ENCODE measurements at places on chromosomes 16 and 17.
A peak's percentile ranks its signal among the peaks of the same experiment; 100 is the strongest.

DNA sequence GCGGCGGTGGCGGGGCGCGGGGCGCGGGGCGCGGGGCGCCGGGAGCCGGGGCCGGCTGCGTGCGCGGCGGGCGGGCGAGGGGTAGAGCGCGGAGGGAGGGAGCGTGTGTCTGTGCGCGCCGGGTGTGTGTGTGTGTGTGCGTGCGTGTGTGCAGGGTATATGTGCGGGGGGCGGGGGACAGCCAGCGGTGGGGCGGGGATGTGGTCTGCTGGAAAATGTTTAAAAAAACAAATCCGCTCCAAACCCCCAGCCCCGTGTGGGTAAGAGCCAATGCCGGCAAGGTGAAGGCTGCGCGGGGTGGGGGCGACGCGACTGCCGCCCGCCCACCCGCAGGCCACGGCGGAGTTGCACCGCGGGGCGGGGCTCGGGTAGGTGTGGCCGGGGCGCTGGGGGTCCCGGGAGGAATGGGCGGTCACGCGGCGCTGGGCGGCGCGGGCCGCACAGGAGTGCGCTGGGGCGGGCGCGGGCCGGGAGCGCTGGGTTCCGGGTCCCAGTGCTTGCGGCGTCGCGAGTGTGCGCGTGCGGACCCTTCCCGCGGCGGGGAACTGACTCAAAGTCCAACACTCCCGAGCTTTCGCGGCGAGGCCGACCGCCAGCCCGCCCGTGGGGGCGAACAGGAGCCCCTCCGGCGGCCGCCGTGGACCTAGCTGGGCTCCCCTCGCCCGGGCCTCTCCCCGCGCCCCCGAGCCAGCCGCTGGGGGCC is at the start of gene CYGB:
TSS of gene CYGB (minus strand) at position 132 of the 703 bp plus-strand sequence. CDS start 167 bp downstream, outside the sequence.
- no peak for DNase-seq

- DNase-seq, result no peak
These were observed 10.4 kb downstream of the PRSS54 start for GRCh38 chr16:58284469-58284868.

- DNase-seq, result peak; percentile 49
These were observed 24.1 kb downstream of the DNAJA2 start for GRCh38 chr16:46949241-46949892.

DNA sequence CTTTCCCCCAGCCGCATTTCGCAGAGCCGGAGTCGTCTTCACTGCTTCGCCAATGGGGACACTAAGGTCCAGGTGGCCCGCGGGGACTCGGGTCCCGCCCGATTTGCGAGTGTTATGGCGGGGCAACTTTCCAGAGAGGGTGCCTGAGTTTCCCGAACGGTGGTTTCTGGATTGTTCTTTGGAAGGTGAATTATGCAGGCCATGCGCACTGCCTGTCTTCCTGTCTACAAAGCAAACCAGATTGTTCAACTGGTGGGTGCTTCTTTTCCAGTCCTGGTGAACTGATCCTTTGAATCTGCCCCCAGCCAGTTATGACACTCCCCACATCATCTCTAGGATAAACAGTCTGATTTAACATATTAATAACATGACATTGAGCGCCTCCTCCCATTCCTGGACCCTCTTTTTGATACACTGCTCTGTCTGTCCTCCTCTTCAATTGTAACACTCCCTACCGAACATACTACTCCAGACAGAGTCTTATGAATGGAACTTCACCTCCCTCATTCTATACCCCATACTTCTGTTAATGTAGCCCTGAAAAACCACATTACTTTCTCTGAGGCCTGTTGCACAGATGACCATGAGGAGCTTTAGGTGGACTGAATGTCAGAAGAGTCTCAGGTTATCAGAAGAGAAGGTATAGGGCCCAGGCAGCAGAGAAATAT is 159.0 kb downstream of the RAB11FIP4 start:
- no peak for DNase-seq

DNA sequence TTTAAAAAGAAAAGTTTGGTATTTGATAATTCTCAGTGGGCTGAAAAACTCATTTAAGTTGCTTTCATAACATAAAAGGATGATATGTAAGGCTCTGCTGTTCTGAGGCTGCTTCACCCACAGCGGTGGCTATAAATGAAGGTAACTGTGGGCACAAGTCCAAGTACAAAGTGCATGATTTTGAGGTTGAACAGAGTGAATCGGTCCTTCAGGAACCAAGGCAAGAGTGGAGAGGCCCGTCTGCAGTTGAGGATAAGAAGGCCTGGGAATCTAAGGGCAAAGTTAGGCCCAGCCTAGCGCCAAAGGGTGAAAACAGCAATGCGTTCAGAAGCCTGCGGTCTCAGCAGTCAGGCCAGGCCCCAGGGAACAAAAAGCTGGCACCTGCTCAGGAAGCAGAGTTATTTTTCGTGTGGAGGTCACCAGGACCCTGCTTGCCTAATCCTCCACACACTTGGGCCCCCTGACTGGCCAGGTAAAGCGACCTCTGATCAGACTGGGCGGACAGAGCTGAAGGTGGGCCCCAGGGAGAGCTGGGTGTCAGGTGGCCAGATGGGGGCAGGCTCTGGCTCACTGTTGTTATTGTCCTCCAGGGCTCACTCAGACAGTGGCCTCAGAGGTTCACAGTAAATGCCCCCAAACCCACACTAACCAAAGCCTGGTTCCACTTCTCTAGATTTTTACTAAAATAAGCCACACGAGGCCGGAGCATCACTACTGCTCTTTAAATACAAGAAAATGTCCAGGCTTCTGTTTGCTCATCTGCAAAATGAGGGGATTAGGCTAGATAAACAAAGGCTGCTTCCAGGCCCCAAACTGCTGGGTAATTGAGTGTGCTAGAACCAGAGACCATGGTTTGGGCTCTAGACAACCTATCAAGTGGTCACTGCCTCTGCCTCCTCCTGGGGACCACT is 46.5 kb downstream of the TEX2 start:
- no peak for DNase-seq

DNA sequence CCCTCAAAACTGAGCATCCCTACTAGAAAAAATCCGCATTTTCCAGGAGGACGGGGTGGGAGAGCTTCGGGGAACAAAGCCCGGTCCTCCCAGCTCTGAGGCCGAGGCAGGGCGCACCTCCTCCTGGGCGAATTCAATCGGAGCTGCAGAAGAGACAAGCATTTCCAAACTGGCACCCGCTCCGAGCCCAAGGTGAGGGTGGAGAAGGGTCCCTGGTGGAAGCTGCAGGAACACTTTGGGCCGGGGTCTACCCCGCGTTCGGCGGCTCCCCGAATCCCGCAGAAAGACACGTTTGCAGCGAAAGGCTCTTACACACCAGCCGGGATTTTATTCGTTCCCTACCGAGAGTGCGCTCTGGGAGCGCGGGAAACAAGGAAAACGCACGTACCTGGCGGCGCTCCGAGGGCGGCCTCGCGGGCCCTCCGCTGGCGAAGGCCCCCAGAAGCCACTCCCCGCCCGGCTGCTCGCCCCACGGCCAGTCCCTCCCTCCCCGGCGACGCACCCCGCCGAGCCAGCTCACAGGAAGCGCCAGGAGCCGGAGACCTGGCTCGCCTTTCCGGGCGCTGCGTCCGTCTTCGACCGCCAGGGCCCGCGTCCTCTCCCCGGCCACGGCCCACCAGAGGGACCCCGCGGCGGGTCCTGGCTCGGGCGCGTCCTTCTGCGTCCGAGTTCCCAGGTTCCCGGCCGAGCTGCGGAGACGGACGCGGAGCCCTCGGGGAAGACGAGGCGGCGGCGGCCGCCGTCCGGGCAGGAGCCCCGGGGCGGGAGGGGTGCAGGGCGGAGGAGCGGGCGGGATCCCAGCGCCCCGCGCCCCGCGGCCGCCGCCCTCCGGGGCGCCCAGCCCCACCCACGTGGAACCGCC is 49.8 kb upstream of the BAHCC1 start:
- DNase-seq, result peak; percentile 68

DNA sequence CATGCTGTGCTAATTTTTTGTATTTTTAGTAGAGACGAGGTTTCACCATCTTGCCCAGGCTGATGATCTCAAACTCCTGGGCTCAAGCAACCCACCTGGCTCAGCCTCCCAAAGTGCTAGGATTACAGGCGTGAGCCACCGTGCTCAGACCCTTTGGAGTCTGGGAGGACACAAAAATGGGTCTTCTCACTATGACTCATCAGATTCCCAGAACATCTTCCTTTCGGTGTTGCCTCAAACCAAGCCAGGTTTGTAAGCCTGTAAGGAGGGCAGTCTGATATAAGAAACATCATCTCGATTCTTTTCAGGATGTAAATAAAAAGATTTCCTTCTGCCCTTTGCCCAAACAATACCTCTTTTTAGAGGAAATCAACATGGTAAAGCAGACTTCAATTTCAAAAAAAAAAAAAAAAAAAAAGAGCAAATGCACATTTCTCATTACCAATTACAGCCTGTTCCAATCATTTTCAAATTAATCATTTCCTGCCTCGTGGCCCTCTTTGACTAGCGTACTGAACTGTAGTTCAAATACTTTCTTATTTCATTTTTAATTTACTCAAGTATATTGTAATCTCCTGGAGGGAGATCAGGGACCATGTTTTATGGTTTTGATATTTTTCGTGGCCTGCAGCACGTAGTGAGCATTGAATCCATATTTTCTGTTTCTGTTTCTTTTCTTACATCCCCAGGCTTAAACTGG is 409.6 kb downstream of the GRIN2A start:
- no peak for DNase-seq

DNA sequence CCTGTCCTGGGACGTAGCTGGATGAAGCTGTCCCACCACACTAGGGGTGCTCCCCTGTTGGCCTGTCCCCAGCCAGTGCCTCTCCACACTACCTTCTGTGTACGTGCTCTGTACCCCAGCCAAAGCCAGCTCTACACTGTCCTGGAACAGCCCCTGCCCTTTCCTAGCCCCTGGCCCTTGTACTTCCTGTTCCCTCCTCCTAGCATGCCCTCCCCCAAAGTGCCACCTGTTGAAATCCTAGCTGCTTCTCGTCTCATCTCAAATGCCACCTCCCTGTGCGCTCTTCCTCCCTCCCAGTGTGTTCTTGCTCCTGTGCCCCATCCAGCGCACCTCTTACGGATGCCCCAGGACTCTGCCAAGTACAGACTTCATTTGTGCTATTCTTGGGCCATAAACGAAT is 33.5 kb downstream of the IRX3 start:
- DNase-seq, result no peak

- DNase-seq, result no peak
These were observed 1.8 kb upstream of the SSTR2 start for GRCh38 chr17:73163043-73163442.

- no peak for DNase-seq
These were observed 16.7 kb downstream of the SBK1 start for GRCh38 chr16:28308794-28309584.

DNA sequence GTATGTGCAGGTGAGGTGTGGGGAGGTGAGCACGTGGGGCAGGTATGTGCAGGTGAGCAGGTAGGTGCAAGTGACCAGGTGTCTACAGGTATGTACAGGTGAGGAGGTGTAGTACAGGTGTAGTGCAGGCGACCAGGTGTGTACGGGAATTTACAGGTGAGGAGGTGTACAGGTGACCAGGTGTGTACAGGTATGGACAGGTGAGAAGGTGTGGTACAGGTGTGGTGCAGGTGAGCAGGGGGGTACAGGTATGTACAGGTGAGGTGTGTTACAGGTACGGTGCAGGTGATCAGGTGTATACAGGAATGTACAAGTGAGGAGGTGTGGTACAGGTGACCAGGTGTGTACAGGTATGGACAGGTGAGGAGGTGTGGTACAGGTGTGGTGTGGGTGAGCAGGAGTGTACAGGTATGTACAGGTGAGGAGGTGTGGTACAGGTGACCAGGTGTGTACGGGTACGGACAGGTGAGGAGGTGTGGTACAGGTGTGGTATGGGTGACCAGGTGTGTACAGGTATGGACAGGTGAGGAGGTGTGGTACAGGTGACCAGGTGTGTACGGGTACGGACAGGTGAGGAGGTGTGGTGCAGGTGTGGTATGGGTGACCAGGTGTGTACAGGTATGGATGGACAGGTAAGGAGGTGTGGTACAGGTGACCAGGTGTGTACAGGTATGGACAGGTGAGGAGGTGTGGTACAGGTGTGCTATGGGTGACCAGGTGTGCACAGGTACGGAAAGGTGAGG is 12.8 kb upstream of the DBNDD1 start:
- no peak for DNase-seq

GRCh38 chr17:81843713-81844326 is 9.0 kb upstream of the PPP1R27 start:
- no peak for DNase-seq

DNA sequence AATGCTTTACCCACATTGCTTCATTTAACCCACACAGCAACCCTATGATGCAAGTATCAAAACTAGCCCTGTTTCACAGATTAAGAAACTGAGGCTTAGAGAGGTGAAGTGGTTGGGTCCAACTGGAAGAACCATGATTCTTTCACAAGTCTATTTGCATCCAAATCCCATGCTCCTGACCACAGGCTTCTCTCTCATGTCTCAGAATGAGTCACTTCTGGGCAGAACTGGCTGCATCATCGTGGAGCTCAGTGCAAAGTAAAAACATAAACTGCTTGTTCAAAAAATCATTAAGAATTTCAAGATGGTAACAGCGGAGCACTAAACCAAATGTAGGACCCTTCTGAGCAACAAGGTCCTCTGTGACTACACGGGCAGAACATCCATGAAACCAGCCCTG is 20.2 kb upstream of the CES1 start:
- DNase-seq, result no peak

DNA sequence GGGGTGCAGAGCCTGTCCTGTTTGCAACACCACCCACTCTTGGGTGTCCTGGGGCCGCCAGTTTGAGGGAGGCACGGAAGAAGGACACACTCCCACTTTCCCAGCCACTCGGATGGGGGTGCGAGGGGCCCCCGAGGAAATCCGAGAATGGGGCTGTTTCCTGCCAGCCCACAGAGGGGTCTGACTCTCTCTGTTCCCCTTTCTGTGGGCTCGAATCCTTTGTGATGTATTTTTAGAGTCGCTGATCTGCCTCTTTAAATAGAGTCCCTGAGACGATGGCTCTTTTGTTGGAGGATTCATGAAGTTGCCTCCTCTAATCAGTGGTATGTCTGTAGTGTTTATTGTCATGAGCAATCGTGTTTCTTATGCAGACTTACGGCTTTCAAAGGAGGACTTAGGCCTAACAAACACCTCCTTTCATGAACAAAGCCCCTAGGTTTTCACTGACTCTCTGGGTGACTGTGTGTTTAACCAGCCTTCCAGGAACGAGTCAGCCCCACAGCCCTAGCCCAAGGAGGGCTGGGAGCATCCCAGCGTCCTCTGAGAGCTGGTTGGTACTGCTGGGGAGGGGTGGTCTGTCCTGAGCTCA is 29.1 kb downstream of the CIBAR2 start:
- no peak for DNase-seq

GRCh38 chr16:69328854-69329316 is 1.5 kb downstream of the PDF start:
- DNase-seq, result no peak

DNA sequence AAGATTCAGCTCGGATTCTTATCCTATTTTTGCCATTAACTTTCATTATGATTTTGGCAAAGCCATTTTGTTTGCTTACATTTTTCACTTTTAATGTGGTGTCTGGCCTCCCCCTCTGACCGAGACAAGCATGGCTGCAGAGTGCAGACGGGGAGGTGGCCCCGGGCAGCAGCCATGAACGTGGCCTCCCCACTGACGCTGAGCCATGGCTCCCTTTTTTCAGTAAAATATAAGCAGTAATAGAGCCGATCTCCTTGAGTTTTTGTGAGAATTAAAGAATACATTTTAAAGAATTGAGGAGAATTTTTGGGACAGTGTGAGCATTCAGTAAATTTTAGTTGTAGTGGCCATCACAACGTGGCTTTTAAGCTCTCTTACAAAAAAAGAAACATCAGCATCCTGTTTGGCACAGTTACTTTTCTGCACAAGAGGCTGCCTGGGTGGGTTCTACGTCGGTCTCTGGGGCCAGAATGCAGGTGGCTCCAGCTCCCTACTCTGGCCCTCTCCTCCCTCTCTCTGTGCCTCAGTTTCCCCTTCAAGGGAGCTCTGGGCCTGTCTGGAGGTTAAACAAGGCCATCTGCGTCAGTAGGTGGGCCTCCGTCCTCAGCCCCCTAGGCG is 68.8 kb upstream of the ZNF750 start:
- no peak for DNase-seq

All from stimulated activated CD4-positive, alpha-beta T cell treated with anti-CD3 and anti-CD28 coated beads, Interleukin-2, amount 100 ng/mL, for 24 hours (primary cell).